ENCODE measurements at places on chromosomes 3 and 15.

DNA sequence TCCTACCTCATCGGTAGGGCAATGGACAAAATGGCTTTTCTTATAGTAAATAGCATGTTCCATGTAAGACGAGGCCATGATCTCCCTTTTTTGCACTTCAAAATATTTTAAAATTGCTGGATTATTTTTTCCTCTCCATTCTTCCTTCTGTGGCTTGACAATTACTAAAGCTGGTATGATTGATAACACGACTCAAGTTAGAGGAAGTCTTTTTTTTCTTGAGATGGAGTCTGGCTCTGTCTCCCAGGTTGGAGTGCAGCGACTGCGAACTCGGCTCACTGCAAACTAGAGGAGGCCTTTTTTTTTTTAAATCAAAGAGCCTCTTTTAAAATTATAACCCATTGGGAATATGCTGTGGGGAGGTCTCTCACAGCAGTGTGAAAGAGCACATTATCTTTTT lies 124.5 kb upstream of the TBL1XR1 start:
- DNase-seq: no peak

GRCh38 chr15:31175484-31175883 lies 74.0 kb upstream of the TRPM1 start:
- DNase-seq: no peak

GRCh38 chr15:70559265-70560239 lies 203.8 kb downstream of the UACA start:
- peak; percentile 41 for DNase-seq

DNA sequence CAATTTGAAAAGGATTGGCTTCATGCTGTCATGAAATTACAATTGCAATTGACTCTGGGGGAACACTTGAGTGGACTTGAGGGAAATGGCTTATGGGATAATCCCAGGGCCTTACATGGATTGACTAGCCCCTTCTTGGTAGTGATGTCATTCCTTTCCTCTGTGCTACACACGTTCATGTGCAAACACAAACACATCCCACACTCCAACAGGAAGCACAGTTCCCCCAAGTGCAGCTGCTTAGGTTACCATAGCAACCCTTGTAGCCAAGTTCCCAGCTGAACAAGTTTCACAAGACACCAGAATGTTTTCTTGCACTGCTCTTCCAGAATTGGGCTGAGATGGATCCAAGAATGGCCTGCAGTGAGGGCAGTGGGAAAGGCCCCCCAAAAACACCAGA lies 217.0 kb downstream of the ZNF621 start:
- peak; percentile 47 for DNase-seq

DNA sequence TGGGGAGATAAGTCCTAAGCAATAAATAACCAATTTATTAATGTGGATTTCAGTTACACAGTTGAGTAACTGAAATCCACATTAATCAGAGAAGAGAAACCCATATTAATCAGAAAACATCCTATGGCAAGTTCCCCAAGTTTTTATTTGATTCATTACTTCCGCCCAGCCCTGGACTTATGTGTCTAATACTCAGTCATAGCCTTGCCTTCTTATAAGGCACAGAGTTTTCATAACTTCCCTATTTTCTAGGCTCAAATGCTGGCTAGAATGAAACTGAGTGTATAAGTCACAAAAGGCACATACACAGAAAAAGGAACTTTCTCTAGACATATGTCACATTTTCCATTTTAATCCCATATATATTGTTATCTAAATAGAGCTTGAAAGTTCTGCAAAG lies 28.8 kb downstream of the CD47 start:
- DNase-seq: peak; percentile 94

GRCh38 chr15:67914537-67915460 lies 75.0 kb upstream of the RNU6-1 start:
- no peak for DNase-seq

- peak; percentile 68 for DNase-seq
Measured at GRCh38 chr3:196886144-196886543, 18.4 kb downstream of the SENP5 start.

GRCh38 chr3:9837701-9838582 lies 5.9 kb downstream of the RPUSD3 start:
- DNase-seq: no peak

- DNase-seq: no peak
Measured at GRCh38 chr3:12447075-12447474, 37.2 kb upstream of the TSEN2 start.

GRCh38 chr15:40595219-40595618 lies 1.2 kb downstream of the KNL1 start:
- DNase-seq: no peak

DNA sequence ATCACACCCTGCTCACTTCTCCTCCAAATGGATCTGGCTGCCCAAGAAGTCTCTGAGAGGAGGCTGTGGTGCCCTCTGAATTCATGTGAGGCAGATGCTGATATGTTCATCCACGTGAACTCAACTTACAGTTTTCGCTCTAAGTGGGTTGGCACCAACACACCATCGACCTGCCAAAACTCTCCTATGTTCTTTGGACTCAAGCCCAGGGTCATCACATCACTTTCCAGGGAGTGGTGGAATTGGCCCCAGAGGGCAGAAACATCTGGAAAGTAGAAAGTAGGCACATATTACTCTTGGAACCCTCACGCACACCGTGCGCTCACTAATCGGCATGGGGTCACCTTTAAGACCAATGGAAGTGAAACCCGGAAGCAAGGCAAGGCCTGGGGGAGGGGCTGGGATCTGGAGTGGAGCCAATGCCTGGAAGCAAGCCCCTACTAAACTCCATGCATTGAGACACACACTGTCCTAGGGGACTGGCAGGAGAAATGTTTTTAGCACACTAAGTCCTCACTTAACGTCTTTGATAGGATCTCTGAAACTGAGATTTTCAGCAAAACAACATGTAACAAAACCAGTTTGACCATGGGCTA lies 41.4 kb downstream of the SSUH2 start:
- no peak for DNase-seq

GRCh38 chr3:178170698-178171535 lies 365.3 kb upstream of the KCNMB2 start:
- peak; percentile 50 for DNase-seq

DNA sequence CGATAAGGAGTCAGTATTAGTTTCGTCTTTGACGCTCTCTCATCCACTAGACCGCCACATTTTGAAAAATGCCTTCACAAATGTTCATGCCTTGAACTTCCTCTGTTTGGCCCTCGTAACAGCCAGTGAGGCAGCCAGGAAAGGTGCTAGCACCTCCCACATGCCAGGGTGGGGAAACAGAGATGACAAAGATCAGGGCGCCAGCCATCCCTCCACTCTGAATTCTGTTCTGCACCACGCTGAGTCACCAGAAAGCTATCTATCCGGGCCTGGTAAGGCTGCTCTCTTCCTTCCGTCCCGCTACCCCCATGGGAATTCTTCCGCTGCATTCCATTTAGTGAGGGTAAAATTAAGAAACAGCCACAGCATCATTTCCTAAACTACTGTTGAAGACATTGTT lies 31.3 kb upstream of the BCL2L10 start:
- no peak for DNase-seq

Data from inflammatory macrophage treated with lipopolysaccharide for 1 hour (primary cell).